Left ventricle myocardium inferior (tissue), 1 donor: ENCODE measurements at places on chromosomes 3 and 15. TPM values are rescaled to one million over a fixed set of nuclear protein-coding genes. Genes with fewer than 3 reads are reported as not detected.

DNA sequence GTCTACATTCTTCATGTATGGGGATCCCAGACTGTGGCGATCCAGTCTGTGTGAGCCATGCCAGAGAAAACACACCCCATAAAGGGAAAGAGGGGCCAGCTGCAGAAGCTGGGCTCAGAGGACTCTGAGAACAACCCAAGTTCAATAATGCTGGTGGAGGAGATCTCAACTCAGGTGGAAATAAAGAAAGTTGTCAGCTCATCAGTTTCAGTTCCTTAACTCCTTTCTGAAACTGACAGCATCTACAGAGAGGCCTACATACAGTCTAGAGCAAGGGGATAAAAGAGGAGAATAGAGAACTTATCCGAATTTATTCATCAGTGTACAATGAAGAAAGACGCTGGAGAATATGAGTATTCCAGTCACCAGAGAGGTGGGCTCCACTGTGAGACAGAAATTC is 77.0 kb downstream of the NTRK3 start:
- DNase-seq = no peak

DNA sequence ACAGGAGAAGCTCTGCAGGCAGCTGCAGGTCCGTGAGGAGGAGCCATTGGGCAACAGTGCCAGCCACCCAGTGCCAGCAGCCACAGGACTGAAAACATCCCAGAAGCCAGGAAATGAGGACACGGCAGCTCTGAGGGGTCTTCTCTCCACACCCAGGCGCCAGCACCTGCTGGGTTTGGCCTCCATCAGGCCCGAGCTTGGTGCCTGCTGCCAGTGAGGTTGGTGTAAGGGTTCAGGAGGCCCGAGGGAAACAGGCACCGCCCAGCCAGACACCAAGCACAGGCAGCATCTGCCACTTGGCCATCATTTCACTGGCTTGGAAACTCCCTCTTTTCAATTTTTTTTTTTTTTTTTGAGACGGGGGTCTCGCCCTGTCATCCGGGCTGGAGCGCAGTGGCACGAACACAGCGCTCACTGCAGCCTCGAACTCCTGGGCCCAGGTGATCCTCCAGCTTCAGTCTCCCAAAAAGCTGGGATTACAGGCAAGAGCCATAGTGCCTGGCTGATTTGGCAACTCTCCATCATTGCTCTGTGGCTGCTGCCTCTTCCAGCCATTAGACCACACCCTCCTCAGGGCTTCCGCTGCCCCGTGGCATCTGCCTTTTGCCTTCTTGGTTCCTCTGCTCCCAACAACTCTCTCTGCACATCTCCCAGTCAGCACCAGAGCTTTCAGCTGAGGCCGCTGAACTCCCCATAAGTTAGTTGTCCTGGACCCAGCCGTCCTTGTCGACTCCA is 1.5 kb upstream of the ITIH3 start:
- DNase-seq = no peak

The TMEM207 gene
- not detected for total RNA-seq

The ITIH1 gene
- not detected for total RNA-seq

GRCh38 chr3:49554633-49555265 is 472 bp downstream of the BSN start:
- DNase-seq = peak; percentile 53

DNA sequence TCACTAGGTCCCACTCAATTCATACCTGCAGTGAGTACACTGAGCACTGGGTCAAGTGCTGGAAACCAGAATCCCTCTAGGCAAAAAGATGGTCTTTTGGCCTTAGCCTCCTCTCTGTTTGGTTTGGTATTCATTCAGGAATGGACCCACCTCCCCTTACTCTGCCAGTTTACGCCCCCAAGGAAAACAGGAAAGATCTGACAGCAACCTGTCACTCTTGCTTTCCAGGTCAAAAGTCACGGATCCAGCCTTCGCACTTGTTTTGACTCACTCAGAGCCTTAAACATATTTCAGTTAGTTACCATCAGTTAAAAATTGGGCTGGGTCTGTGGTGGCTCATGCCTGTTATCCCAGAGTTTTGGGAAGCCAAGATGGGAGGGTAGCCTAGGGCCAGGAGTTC is 68.1 kb downstream of the SYNM start:
- DNase-seq = no peak

The P2RY1 gene
- 11.2 TPM for total RNA-seq

- peak; percentile 63 for DNase-seq
Observed at GRCh38 chr15:64010719-64011118, 35.6 kb downstream of the DAPK2 start.
